Naive B cell (primary cell): ENCODE measurements at places on chromosomes 5 and 9. TPM values are rescaled to one million over a fixed set of nuclear protein-coding genes. Genes with fewer than 3 reads are reported as not detected.

Gene SUSD3
- polyA plus RNA-seq: 68.8 TPM

GRCh38 chr5:8363138-8363537, 494.2 kb downstream of the MTRR start:
- no peak for DNase-seq

GRCh38 chr9:128556276-128556675, 3.9 kb downstream of the SPTAN1 start:
- DNase-seq: no peak

- no peak for DNase-seq
These were observed 6.9 kb downstream of the CCNI2 start for GRCh38 chr5:132754111-132754510.

DNA sequence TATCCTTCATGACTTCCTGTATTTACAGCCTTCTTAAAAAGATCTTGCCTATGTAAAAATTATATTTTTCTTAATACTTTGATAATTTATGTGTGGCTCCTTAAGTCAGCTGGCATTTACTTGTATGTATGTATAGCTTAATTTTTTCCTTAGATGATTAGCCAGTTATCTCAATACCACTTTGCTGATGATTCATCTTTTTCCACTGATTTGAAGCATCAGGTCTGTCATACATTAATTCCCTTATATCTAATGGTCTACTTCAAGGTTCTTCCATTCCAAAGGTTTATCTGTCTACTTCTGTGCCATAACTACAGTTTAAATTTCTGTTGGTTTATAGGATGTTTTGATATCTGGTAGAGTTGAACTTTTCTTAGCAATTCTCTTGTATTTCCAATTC, 44.9 kb upstream of the MTMR12 start:
- DNase-seq: no peak

Gene PCDHB3
- not detected for polyA plus RNA-seq

DNA sequence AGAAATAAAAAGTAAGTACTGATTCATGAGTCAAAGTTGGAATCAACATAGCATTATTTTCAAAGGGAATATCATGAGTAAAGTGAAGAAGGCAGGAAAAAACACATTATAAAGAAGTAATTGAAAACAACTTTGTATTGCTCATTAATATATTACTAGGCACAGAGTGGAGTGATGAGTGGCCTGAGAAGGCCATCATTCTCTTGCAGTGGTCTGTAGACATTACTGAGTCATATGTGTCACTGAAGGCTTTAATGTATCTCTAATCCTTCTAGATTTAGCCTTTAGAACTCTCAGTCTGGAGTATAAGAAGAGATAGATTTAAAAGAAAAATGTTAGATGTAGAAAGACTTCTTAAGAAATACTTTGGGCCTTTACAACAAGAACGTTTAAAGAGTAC, 881.4 kb downstream of the DNAH5 start:
- DNase-seq: no peak

GRCh38 chr5:137223324-137224295, 275.5 kb downstream of the SPOCK1 start:
- no peak for DNase-seq
